ENCODE measurements at places on chromosomes 2 and 18.

DNA sequence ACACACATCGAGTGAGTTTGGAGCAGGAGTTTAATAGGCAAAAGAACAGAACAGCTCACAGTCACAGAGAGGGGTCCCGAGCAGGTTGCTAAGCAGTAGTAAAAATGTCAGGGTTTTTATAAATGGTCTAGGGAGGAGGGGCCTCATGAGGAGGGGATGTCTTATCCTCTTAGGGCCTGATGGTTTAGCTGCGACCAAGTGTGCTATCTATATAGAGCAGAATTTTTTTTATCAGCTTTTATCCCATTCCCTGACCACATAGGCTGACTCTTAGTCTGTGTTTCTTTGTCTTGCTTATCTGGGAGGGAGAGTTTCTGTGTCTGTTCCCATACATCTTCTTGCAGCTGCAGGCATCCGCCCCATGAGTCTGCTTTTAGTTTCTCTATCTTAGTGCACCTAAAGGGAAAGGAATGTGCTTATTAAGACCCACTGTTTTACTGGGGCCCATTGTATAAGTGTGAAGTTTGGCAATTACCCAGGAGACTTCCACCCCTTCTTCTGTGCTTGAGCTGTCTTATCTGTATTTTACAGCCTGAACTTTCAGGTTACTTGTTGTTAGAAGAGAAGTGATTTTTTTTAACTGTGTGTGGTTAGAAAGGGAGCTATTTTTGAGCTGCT is 30.4 kb upstream of the GMCL1 start:
- DNase-seq: no peak

GRCh38 chr2:28210535-28210934 is 182.1 kb upstream of the FOSL2 start:
- DNase-seq: no peak

DNA sequence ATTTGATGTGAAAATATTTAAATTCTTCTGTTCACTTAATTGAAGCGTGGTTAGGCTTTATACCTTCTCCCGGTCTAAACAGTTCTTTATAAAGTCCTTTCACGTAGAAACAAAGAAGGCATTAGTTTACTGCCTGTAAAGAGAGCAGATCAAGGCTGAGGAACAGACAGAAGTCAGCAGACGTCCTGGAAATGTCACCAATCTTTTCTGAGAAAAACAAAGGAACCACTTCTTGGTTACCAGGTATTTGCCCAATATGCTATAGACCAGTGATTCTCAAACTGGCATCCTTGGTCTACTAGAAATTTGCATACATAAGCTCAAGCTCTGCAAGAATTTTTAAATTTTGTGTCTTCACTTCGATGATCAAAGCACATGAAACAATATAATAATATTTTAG is 89.2 kb upstream of the STK17B start:
- DNase-seq: peak; percentile 39

- DNase-seq: no peak
These were observed 10.2 kb downstream of the IL18R1 start for GRCh38 chr2:102365763-102366162.

DNA sequence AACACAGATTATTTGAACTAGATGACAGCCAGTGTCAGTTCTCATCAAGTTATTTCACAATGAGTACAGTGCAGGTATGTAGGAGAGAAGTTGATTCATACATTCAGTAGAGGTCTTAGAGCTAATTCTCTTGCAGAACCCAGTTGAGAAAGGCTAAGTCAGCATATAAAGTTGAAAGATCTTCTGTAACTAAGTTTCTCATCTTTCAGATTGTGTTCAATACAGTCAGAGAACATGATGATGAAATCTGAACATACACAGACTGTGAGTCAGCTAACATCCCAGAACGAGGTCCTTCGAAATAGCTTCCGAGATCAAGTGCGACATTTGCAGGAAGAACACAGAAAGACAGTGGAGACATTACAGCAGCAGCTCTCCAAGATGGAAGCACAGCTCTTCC is 41.9 kb upstream of the LIMS1 start:
- no peak for DNase-seq

- DNase-seq: no peak
These were observed 324.1 kb downstream of the LPIN1 start for GRCh38 chr2:12070581-12070980.

GRCh38 chr2:48200620-48201293 is 294.5 kb upstream of the FBXO11 start:
- no peak for DNase-seq

GRCh38 chr2:223294756-223295155 is 242.8 kb downstream of the KCNE4 start:
- DNase-seq: no peak

DNA sequence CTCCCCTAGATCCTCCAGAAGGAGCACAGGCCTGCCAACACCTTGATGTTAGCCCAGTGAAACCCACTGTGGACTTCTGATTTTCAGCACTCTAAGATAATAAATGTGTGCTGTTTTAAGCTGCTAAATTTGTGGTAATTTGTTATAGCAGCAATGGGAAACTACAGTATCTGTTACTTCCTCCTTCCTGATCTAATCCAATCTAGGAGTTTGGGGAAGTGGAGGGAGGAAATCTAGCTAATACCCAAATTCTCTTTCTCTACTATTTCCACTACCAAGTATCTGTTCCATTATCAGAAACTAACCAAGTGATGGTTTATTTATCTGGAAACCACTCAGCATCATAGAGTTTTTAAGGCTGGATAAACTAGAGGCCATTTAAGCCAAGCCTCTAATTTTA is 64.9 kb downstream of the AFF3 start:
- DNase-seq: no peak

GRCh38 chr18:46555213-46555612 is 101.8 kb downstream of the LOXHD1 start:
- DNase-seq: no peak

DNA sequence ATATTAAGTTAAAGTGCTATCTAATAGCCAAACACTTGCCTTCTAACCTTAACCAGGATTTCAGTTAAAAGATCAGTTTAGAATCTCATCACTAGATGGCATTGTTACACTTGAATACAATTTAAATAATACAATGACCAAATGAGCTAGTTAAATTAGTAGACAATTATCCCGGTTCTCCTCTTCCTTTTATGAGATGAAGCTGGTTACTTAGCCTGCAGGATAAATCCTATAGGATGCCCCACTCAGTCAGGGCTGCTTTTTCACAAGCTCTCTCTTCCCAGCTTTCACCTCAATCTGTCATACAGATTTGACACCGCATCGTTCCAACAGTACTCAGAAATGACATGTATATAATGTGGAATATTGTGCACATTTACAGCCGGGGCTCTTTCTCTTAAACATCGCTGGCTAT is 678.8 kb downstream of the KCNJ3 start:
- no peak for DNase-seq

GRCh38 chr2:136407952-136408318 is 290.0 kb upstream of the CXCR4 start:
- no peak for DNase-seq

- DNase-seq: no peak
These were observed 2.4 kb downstream of the CD207 start for GRCh38 chr2:70833246-70833645.

DNA sequence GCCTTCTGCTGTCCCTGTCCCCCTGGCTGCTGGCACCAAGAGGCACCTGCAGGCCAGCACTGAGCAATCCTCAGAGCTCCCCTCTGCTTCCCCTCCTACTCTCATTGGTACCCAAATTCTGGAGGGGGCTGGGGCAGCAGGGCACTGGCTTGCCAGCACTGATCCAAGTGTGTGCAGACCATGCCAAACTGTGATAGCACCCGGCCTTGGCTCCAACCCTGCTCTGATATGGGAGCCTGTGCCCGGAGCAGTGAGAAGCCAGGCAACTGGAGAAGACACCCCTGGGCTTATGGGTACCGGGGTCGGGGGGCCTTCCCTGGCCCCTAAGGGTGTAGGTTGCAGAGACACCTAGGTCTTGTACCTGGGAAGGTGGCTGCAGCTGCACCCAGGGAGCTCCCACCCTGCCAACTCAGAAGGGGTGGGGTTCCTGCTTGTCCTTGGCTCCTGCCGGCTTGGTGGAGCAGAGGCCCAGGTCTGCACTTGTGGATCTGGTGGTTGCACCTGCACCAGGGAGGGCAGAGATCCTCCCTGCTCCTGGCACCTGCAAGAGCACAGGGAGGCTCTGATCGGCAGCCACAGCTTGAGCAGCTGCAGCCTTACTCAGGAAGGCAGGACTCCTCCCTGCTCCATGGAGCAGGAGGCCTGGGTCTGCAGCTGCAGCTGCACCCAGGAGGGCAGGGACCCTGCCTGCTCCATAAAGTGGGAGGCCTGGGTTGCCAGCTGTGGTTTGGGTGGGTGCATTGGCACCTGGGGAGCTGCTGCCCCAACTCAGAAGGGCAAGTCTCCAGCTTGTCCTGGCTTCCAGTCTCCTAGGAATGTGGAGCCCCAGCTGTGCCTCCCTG is 96.3 kb downstream of the BCL2L11 start:
- DNase-seq: no peak

DNA sequence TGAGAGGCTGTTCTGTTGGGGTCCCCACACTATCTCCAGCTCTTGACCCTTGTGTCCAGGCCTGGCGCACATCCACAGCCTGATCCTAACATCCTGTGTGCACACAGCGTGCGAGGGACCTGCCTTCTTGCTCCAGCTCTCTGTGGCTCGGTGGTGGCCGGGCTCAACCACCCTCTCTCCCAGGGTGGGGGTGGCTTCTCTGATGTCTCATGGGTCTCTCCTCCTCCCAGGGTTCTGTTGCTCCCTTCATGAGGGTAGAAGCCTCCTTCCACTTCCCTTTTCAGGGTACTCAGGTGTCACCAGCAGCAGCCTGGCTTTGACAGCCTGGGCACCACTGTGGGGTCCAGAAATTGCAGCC is 196.9 kb upstream of the RAB6C start:
- DNase-seq: no peak

DNA sequence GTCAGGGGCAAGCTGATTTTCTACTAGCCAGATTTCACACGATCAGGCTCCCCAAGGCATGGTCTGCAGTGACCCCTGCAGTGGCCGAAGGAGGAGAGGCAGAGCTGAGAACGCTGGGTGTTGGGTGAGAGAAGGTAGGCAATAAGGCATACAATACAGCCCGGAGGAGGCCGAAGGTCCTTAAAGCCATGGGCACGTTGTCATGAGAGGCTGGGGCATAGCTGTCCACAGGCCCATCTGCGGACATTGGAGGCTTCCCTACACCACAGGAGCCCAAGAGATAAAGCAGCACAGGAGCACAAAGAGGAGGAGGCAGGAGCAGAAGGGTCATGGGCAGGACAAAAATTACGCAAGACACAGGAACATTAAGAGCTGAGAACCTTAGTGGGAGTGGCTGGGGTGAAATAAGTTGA is 16.7 kb upstream of the BZW1 start:
- DNase-seq: no peak

DNA sequence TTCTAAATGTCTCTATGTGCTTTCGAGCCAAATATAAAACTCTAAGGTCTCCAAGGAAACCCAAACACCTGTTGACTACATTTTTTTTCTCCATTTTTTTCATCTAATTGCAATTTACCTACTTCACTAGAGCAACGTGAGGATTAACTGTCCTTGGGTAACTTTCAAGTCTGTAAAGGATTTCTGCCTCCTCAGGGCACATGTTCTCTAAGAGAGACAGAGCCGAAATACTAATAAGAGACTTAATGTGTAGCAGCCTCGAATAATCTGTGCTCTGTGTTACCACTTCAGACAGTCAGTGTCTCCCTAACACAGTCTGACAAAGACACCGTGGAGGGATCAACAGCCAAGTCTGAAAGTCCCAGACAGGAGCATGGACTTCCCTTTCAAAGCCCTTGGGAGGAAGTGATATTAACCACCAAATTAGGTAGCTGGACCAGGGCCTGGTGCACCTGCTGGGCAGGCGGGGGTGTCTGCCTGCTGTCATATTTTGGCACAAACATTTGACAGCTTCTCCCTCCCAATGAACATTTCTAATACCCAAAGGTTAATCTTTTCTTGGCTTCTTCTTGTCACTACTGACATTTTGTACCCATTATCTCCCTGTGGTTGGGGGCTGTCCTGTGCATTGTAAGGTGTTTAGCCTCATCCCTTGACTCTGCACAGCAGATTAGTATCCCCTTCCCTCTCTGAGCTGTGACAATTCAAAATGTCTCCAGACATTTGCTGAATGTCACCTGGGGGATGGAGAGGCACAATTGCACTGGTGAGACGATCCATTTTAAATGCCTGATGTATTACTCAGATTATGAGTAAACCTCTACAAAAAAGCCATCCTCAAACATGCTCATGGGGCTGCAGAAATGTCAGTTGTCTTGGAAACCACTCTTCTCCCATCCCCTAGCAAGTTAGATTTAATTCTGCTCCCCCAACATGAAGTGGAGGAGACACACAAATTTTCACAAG is 45.7 kb upstream of the LYPD1 start:
- no peak for DNase-seq

- DNase-seq: no peak
These were observed 91.0 kb upstream of the UNC80 start for GRCh38 chr2:209680596-209680995.

GRCh38 chr2:83229443-83229842 is 1229.6 kb downstream of the SUCLG1 start:
- no peak for DNase-seq

- no peak for DNase-seq
These were observed 22.0 kb upstream of the FZD5 start for GRCh38 chr2:207791579-207792243.

GRCh38 chr18:26383454-26384270 is 157.4 kb downstream of the TAF4B start:
- no peak for DNase-seq

Measured in CD4-positive, alpha-beta T cell treated with Interleukin-15 for 1 hour (primary cell).